Suppressor macrophage (primary cell): ENCODE measurements at places on chromosomes 7 and 10.

DNA sequence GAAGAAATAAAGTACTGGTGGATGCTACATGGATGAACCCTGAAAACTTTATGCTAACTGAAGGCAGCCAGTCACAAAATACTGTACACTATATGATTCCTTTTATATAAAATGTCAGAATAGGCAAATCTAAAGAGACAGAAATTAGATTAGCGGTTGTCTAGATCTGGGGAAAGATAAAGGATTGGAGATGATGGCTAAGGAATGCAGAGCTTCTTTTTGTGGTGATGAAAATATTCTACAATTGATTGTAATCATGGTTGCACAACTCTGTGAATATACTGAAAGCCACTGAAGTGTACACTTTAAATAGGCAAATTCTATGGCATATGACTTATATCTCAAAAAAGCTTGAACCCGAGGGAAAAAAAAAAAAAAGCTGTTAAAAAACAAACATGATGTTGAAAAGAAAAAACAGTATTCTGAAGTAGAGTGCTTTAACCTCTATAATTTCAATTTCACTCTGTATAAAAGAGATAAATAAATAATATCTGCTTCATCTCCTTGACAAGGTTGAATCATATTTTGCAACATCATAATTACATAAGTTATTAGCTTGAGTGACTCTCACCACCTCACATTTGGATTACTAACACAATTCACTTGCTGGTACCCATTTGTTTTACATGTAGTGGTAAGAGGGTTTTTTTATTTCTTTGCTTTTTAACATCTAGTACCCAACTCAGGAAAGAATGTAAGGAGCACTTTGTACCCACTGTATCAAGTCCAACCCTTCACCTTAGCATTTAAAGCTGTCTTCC lies 2.8 kb upstream of the GNAI1 start:
- no peak for DNase-seq

GRCh38 chr7:131057015-131057793 lies 270.5 kb upstream of the MKLN1 start:
- peak; percentile 29 for DNase-seq

- DNase-seq = no peak
These were observed 55.1 kb downstream of the KCTD7 start for GRCh38 chr7:66683770-66684123.

GRCh38 chr10:114429581-114430335 lies 25.5 kb upstream of the AFAP1L2 start:
- no peak for DNase-seq
